ENCODE measurements at places on chromosomes 2 and 18.

DNA sequence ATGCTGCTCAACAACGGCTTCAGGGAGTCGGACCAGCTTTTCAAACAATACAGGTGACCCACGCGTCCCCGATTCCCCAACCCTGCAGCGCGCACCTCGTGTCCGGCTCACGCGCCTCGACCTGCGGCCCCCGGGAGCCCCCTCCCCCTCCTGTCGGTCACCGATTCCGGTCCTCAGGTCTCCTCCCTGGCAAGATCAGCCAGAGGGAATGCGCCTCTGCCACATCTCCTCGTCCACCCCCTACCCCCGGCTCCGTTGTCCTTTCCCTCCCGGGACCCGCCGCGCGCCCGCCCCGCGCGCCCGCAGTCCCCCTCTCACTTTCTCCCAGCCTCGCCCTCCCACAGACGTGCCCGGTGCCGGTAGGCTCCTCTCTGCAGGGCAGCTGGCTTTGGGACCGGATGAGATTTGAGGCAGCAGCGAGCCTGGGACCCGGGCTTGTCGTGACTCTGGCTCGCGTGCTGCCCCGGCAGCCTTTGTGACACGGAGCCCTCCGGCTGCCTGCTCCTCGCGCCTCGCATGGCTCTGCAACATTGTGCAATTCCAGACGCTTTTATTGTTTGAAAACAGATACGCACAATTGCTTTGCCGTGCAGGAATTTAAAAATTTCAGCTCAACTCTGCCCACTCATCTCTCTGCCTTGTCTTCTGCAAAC lies 558 bp downstream of the TTC39C start:
- peak; percentile 48 for DNase-seq

DNA sequence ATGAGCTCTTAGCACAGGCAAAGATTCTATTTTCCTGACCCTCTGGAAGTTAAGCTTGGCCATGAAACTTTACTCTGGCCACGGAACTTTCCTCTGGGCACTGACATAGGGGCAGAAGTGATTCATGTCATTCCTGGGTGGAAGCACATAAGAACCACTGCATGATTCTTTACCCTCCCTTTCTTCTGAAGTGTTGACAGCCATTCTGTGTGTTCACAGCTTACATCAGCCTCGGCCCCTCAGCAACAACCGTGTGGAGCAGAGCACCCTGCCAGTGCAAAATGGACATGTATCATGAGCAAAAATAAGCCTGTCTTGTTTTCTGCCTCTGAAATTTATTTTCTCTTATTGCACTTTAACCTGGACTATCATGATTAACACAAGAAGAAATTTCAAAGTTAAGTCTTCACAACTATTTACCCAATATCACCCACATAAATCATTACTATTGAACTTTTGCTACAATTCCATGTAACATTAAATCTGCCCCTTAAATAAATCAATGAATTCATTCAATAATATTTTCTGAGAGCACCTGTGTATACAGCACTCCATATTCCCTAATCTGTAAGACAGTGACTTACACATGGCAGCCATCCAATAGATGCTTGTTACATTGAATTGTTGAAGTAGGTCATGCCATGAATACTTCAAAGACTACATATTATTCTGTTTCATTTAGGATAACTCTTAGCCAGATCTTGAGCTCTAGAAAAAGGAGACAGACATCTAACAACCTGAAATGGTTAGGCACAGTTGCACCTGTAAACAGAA lies 531.9 kb downstream of the IRS1 start:
- DNase-seq = no peak

- no peak for DNase-seq
Measured at GRCh38 chr2:179307616-179308371, 43.2 kb upstream of the SESTD1 start.

DNA sequence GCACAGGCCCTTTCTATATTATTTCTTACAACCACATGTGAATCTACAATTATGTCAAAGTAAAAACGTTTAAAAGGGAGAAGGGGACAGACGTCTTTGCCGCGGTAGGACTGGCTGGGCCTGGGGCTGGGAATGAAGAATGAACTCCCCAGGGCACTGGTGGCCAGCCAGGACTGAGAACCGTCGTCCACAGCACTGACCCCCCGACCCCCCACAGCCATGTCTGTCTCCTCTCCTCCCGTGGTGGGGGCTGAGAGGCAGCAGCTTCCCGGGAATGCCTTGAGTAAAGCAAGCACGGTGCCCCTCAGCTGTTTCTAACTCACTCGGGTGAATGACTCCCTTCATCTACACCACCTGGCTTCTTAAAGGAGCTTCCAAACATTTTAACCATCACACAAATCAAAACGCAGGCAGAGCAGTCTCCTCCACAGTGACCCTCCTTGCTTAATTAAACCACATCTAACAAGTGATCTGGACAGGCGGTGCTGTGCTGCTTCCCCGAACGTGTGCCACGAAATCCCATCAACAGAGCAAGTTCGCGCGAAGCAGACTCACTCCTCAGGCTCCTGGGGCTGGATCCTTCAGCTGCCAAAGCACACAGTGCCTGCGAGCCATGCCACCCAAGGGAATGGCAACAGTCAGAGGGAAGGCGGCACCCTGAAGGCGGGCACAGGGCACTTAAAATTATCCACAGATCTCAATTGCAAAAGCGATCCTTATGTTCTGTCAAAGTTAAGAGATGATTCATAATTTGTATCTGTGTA lies 217.7 kb downstream of the EIPR1 start:
- no peak for DNase-seq

- no peak for DNase-seq
Measured at GRCh38 chr2:109129356-109129920, 433 bp downstream of the SH3RF3 start.

DNA sequence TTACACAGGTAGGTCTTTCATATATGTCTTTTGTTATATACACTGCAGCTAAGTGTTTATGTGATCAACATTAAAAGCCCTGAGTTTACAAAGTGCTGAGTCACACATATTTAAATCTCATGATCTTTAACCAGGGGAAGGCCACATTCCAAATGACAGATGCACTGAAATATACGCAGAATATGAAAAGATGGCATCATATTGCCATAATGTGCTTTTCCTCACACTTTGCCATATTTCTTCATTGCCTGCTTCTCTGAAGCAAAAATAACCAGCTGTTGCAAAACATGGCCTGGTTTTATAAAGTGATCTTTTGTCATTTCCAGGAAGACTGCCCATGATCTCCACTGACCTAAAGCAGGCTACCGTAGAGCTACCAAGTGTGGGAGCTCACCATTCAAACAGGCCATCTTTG lies 93.5 kb upstream of the MAPRE2 start:
- DNase-seq = no peak

Data from stimulated activated CD4-positive, alpha-beta T cell treated with anti-CD3 and anti-CD28 coated beads, Interleukin-12 subunit alpha, Interleukin-12 subunit beta, amount 100 ng/mL, for 48 hours (primary cell).